ENCODE measurements at places on chromosomes 5 and 9. TPM values are rescaled to one million over a fixed set of nuclear protein-coding genes. Genes with fewer than 3 reads are reported as not detected.
A peak's percentile ranks its signal among the peaks of the same experiment; 100 is the strongest.

GRCh38 chr9:12368569-12368968, 324.6 kb upstream of the TYRP1 start:
- DNase-seq, result no peak

GRCh38 chr5:151684690-151685361, 1.9 kb downstream of the SPARC start:
- DNase-seq, result peak; percentile 98

The CDKN2B-AS1 gene
- total RNA-seq, result 7.0 TPM

- DNase-seq, result no peak
These were observed 160.5 kb upstream of the CDH10 start for GRCh38 chr5:24805230-24805629.

DNA sequence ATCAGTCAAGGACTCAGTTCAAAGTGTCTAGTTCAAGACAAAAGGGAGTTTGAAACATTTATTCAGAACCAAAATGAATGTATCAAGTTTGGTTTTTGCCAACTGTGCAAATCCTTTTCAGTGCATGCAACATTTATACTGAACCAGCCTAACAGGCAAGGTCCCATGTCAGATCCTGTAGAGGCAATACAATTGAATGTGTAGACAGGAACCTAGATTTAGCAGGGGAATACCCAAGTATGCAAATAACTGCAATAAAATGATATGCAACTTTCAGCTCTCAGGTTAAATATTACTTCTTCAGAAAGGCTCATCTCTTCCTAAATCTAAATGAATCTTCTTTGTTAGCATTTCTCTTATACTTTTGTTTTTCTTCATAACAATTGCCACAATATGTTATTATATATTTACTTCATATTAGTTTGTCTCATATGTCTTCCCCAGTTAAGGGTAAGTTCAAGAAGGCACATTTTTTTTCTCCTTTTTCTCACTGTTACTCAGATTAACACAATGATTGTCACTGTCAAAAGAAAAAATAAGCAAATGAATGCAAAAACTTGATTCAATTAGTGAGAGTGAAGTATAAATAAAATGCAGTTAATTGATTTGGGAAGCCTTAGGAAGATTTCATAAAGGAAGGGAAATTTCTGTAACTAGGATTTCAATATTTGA, 163.9 kb upstream of the RASA1 start:
- DNase-seq, result no peak

GRCh38 chr5:120927950-120928530, 463.9 kb downstream of the PRR16 start:
- DNase-seq, result no peak

The SPATA31D4 gene
- total RNA-seq, result not detected

GRCh38 chr5:32828492-32828891, 117.4 kb downstream of the NPR3 start:
- DNase-seq, result no peak

DNA sequence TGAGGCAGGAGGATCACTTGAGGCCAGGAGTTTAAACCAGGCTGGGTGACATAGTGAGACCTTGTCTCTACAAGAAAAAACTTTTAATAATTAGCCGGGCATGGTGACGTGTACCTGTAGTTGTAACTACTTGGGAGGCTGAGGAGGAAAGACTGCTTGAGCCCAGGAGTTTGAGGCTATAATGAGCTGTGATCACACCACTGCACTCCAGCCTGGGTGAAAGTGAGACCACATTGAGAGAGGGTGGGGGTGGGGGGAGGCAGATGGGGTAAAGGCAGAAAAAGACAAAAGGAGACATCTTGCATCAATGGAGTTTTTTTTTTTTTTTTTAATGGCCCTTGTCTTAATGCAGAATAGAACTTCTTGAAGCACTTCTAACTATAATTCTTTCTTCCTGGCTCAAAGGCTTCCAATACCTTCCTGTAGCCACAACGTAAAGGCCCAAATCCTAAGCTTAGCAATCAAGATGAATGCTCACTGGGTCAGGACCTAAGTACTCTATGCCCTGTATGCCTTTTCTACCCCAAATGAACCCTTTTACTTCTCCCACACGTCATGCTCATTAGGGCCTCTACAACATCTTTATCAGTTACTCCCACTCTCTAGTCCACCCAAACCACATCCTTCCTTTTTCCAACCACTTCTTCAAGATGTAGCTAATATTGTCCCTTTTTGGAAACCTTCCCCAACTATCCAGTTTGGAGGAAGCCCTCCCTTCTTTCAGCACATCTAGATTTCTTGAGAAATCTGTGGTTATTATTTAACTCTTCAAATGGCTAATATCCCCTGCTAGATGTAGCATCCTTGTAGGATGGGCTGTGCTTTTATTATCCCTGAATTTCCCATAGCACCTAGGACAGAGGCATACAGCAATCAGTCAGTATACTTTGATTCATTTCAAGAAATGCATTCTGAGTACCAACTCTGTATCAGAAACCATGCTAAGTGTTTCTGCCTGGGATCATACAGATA, 40.8 kb downstream of the CSF2 start:
- peak; percentile 76 for DNase-seq

The LCN6 gene
- not detected for total RNA-seq

The MYMK gene
- total RNA-seq, result not detected

DNA sequence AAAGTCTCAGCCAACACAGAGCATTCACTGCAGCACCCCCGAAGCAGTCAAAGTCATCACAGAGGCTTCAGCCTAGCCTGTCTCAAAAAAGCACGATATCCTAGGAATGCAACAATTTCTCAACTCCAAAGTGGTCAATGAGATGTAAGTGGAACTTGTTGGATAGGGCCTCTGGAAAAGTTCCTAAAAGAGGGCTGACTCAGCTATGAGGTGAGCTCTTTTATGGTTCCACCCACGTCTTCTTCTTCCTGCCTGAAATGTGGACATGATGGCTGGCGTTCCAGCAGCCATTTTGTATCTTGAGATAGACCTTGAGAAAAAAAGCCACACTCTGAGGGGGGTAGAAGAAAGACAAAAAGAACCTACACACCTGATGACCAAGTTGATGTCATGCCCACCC, 32.5 kb upstream of the TRIO start:
- DNase-seq, result peak; percentile 80

- no peak for DNase-seq
These were observed 113.9 kb downstream of the TMEM174 start for GRCh38 chr5:73286896-73287295.

- DNase-seq, result no peak
These were observed 218.6 kb downstream of the SREK1 start for GRCh38 chr5:66362687-66363086.

The CCL27 gene
- not detected for total RNA-seq

GRCh38 chr9:96620832-96621269, 1.2 kb upstream of the CDC14B start:
- DNase-seq, result no peak

DNA sequence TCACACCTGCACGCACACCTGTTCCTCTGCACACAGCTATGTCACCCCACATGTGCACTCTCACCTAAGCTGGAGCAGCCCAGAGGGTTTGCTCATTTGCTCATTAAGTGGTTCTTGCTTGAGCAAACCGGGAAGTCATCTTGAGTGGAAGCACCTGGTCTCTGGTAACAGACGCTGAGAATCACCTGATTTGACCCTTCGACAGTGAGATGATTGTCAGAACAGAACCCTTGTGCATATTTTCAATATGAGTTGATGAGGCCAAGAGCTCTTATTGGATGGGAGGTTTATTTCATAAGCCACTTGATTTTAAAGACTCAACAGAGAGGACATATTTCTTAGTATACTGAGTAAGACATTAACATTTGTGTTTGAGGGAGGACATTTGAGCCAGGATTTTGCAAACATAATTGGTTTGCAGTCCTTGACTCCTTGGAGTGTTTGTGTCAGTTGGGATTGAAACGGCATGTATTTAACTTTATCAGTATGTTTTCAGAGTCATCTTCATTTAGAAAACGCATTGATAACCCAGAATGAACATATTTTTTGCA, 22.1 kb upstream of the LPCAT1 start:
- no peak for DNase-seq

- DNase-seq, result peak; percentile 56
These were observed 39.6 kb upstream of the SYNPO start for GRCh38 chr5:150600616-150601490.

The CAMK2A gene
- total RNA-seq, result 1.1 TPM

The GABRA6 gene
- total RNA-seq, result not detected
